ENCODE measurements at places on chromosomes 1 and 21.

- no peak for DNase-seq
Measured at GRCh38 chr1:42971841-42972291, 13.2 kb upstream of the SLC2A1 start.

GRCh38 chr1:236099355-236099974 lies 34.6 kb upstream of the NID1 start:
- DNase-seq = peak; percentile 17

- no peak for DNase-seq
Measured at GRCh38 chr1:75732703-75733102, 8.2 kb downstream of the ACADM start.

- DNase-seq = no peak
Measured at GRCh38 chr1:98690576-98690975, 29.1 kb downstream of the SNX7 start.

GRCh38 chr1:92951141-92951582 lies 10.1 kb downstream of the DIPK1A start:
- no peak for DNase-seq
